ENCODE measurements at places on chromosomes 12 and 14. TPM values are rescaled to one million over a fixed set of nuclear protein-coding genes. Genes with fewer than 3 reads are reported as not detected.
A peak's percentile ranks its signal among the peaks of the same experiment; 100 is the strongest.

LMNTD1 gene
- total RNA-seq = not detected

CCDC196 gene
- total RNA-seq = not detected

- no peak overlapping the region for H3K27ac ChIP-seq
- H3K36me3 ChIP-seq = no peaks in the 10 kb centered on the region
- DNase-seq = no peak
- H3K4me1 ChIP-seq = peaks cover 27% of the 10 kb centered on the region
These were observed 322.4 kb downstream of the BCL11B start for GRCh38 chr14:98949481-98950135.

- H3K4me1 ChIP-seq = peaks cover 26% of the 10 kb centered on the region
- H3K36me3 ChIP-seq = no peaks in the 10 kb centered on the region
- H3K27me3 ChIP-seq = peaks cover 67% of the 10 kb centered on the region
- H3K27ac ChIP-seq = no peak overlapping the region
- peak overlapping the region; percentile 74 for H3K4me3 ChIP-seq
These were observed 768.8 kb upstream of the TBX3 start for GRCh38 chr12:115452751-115453281.

DNA sequence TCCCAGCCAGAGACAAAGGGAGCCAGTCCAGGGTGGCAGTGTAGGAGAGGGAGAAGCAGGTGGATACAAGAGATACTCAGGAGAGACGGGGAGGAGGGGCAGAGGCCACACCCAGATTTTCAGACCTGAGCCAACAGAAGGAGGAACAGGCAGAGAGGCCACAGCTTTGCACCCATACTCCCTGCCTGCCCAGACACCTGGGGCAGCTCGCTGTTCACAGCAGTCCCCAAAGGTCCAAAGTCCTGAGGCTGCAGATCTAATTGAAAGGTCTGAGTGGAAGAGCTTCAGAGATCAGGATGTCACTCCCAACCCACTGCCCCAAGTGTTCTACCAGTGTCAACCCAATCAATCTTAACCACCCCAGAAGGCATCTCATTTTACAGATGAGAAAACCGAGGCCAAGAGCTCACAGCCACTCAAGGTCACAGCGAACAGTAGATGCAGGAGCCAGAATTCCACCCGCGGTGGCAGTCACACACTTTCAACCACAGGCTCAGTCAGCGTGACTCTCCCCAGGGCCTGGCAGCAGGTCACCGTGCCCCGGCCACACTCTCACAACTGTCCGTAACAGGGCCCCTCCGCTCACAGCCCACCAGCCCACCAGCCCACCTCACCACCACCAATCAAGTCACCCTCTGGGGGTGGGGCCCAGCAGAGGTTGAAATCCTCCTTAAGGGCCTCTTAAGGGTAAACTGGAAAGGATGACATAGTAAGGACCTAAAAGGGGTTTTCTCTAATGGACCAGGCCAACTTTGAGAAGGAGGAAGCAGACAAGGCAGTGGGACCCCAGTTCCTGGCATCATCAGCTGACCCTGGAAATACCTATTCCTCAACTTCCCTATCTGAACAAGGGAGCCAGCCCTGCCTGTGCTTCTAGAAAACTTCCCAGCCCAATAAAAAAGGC is 33.3 kb downstream of the ACTN1 start:
- no peaks in the 10 kb centered on the region for H3K36me3 ChIP-seq
- DNase-seq = no peak
- no peak overlapping the region for H3K4me3 ChIP-seq
- H3K4me1 ChIP-seq = peaks cover 44% of the 10 kb centered on the region
- no peaks in the 10 kb centered on the region for H3K27me3 ChIP-seq

DNA sequence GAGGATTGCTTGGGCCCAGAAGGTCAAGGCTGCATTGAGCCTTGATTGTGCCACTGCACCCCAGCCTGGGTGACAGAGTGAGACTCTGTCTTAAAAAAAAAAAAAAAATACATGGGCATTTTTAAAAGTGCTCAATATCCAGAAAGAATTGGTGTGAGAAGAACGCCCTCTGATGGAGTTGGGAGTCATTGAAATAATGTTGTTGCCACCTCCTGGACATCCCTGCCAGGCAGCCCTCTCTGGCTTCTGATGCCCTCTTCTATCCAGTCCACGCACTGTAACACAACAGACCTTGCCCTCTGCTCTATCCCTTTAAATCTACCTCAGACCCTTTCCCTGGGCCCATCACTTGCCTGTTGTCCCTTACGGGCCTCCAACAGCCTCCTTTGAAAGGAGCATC is 4.9 kb downstream of the PTGDR start:
- H3K4me3 ChIP-seq = no peak overlapping the region
- H3K36me3 ChIP-seq = no peaks in the 10 kb centered on the region
- peaks cover 72% of the 10 kb centered on the region for H3K27me3 ChIP-seq
- H3K27ac ChIP-seq = no peak overlapping the region
- peaks cover 13% of the 10 kb centered on the region for H3K4me1 ChIP-seq
- no peak for DNase-seq

GRCh38 chr12:52033446-52034140 is 17.6 kb upstream of the NR4A1 start:
- peak overlapping the region; percentile 83 for H3K4me3 ChIP-seq
- no peak for DNase-seq
- H3K27ac ChIP-seq = peak overlapping the region; percentile 98
- no peaks in the 10 kb centered on the region for H3K36me3 ChIP-seq
- H3K27me3 ChIP-seq = peaks cover 6% of the 10 kb centered on the region
- peaks cover 47% of the 10 kb centered on the region for H3K4me1 ChIP-seq

GRCh38 chr12:117284140-117284539 is 77.3 kb downstream of the NOS1 start:
- peaks cover 33% of the 10 kb centered on the region for H3K27me3 ChIP-seq
- no peaks in the 10 kb centered on the region for H3K36me3 ChIP-seq
- DNase-seq = no peak
- H3K4me3 ChIP-seq = no peak overlapping the region
- no peak overlapping the region for H3K27ac ChIP-seq

DNA sequence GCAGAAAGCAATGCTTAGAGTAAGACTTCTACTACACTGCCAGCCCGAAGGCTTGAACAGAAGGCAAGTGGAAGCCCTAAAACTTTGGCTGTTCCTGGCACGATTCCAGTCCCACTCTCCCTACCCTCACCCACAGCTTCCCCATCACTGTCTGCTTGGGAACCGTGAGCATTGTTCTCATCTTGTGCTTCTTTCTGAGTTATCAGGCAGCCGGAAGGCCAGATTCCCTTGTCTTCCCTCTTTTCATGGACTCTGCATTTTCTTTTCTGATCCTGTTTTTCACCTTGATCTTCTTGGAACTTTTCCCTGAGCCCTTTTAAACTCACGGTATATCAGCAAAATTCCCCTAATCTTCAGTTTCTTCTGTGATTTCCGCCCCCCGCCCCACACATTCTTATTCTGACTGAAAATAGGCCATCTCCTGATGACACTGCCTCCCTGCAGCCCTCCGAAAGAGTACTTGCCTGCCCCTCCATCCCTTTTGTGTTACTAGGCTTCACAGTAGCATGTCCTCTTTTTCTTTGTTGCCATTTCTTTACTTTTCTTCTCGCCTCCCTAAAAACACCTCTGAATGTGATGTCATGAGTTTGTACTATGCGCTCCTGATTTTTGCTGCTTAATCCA is 29.9 kb downstream of the RCOR1 start:
- H3K36me3 ChIP-seq = no peaks in the 10 kb centered on the region
- no peak overlapping the region for H3K4me3 ChIP-seq
- no peaks in the 10 kb centered on the region for H3K27me3 ChIP-seq
- DNase-seq = no peak
- H3K27ac ChIP-seq = peak overlapping the region; percentile 81
- peaks cover 31% of the 10 kb centered on the region for H3K4me1 ChIP-seq

- H3K36me3 ChIP-seq = no peaks in the 10 kb centered on the region
- no peaks in the 10 kb centered on the region for H3K27me3 ChIP-seq
- DNase-seq = no peak
- no peaks in the 10 kb centered on the region for H3K4me1 ChIP-seq
- H3K4me3 ChIP-seq = no peak overlapping the region
These were observed 31.1 kb downstream of the ZFYVE21 start for GRCh38 chr14:103746701-103747100.

GRCh38 chr14:47658041-47658440 is 17.4 kb downstream of the MDGA2 start:
- H3K27ac ChIP-seq = no peak overlapping the region
- no peak overlapping the region for H3K4me3 ChIP-seq
- H3K27me3 ChIP-seq = no peaks in the 10 kb centered on the region
- H3K4me1 ChIP-seq = peaks cover 23% of the 10 kb centered on the region

GRCh38 chr12:93819050-93819491 is 141.9 kb downstream of the CRADD start:
- no peak overlapping the region for H3K4me3 ChIP-seq
- peak overlapping the region; percentile 96 for H3K27ac ChIP-seq
- no peak for DNase-seq
